Caki2 (cell line): ENCODE measurements at places on chromosomes 2 and 18. TPM values are rescaled to one million over a fixed set of nuclear protein-coding genes. Genes with fewer than 3 reads are reported as not detected.

DNA sequence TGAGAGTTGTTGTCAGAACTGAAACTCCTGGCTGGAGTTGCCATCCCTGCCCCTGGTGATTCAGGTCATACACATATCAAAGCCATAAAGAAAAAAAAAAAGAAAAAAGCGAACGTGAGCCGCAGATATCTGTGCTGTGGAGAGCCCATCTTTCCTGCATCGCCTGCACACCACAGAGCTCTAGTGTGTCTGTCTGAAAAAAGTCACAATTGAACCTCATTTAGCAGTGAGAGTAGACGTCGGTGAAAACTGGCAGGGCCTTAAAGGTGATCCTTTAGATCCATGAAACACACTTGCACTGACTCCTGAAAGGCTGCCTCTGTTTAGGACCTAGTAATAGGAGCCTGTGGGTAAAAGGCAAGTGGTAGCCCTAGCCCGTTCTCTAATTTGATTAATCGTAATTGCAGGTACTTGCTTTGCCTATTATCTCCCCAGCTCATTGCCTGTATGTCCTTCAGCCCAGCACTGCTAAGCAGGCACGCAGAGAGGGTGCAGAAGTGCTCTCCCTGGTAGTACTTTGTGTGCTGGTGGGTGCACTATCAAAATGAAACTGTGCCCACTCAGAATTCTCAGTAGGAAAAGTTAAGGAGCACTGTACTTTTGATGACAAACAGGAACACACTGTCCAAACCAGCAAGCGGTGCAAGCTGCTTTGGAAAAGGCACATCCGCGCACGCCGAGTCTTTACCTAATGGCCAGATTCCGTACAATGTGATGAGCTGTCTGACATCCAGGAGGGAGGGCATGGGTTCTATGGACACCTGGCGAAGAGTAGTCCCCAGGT is 103.5 kb upstream of the ASB18 start:
- no peak for DNase-seq

DNA sequence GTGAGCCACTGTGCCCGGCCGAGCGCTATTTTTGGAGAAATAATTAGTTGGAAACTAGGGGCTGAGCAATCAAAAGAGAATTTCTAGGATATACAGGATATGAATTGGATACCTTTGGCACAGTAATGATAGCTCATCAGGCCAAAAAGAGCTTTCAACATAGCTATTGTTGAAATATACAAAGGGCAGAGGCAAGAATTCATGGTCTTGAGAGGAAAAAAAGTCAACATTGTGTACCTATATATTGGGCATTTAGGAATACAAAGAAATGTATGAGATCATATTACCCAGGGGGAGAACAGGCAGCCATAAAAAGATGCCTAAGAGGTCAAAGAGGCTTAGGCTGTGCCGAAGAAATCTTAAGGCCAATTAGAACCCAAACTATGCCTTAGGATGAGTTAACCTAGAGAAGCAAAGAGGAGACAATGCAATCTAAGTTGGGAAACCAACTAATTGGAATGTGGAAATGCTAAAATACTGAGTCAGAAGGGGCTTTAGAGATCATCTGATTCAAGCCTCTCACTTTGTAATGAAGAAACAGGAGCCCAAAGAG is 99.0 kb downstream of the RBBP8 start:
- DNase-seq: no peak

GRCh38 chr2:60523963-60524362 is 29.5 kb downstream of the BCL11A start:
- no peak for DNase-seq

GRCh38 chr2:132586101-132586511 is 83.9 kb downstream of the LYPD1 start:
- DNase-seq: no peak

DNA sequence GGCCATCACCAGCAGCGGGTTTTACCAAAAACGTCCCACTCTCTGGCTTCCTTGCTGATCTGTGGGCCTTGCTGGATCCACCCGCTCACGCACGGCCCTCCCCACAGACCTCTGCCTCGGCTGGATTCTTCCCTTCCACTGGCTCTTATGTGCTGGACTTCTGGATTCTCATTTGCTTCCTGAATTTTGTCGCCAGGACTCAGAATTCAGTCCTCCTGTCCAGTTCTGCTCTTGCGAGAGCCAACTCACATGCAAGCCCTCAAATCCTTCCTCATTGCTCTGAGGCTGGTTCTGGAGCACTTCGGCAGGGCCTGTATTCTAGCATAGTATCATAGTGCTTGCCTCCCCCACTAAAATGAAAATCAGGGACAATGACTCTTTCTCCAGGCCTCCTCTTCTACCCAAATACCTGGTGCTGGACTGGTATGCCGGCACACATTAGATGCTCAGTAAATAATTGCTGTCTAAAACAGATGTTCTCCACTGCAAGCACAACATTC is 115.5 kb downstream of the ATL2 start:
- no peak for DNase-seq

- peak; percentile 23 for DNase-seq
Observed at GRCh38 chr2:120109186-120110061, 96.5 kb downstream of the EPB41L5 start.

DNA sequence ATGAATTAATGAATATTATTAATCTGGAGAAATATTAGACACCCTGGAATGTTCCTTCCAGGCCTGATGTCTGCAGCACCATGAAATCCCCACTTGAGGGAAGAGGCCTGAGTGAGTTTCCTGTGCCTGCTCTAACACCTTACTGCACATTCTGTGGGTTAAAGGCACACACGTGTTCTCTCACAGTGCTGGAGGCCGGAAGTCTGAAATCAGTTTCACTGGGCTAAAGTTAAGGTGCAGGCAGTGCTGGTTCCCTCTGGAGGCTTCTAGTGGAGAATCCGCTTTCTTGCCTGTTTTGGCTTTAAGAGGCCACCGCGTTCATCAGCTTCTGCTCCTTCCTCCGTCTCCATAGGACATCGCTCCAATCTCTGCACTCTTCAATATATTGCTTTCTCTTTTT is 48.7 kb downstream of the ACKR3 start:
- no peak for DNase-seq

DNA sequence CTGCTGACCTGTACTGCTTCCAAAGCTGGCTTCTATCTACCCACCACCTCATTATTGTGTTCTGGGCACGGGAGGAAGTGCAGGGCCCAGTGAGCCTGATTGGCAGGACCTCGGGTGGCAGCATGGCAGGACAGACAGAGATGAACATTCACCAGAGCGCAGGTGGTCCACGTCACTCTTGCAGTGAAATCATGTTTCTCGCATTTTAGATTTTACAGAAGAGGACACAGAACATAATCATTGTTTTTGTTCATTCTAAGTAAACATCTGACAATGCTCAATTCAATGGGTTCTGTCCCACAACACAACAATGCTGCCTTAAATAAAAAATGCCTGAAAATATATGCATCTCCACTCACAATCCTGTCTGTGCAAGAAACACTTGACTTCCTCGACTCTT is 11.5 kb upstream of the BIN1 start:
- DNase-seq: no peak

- no peak for DNase-seq
Observed at GRCh38 chr2:85580206-85580605, 2.8 kb downstream of the VAMP8 start.

GRCh38 chr2:197838579-197838978 is 34.2 kb downstream of the PLCL1 start:
- DNase-seq: no peak

DNA sequence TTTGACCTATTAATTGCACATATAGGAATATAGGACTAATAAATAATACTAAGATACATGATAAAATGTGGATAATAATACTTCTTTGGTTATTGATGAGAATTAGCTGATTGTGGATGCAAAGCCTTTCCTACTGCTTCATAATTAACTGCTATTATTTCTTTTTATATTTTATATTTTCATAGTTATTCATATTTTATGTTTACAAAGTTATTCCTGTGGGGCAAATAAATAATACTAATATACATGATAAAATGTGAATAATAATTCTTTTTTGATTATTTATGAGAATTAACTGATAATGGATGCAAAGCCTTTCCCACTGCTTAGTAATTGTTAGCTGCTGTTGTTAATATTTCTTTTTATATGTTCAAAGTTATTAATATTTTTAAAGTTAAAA is 146.7 kb downstream of the EHBP1 start:
- no peak for DNase-seq

- no peak for DNase-seq
Observed at GRCh38 chr2:172137943-172138342, 35.2 kb upstream of the DLX2 start.

DNA sequence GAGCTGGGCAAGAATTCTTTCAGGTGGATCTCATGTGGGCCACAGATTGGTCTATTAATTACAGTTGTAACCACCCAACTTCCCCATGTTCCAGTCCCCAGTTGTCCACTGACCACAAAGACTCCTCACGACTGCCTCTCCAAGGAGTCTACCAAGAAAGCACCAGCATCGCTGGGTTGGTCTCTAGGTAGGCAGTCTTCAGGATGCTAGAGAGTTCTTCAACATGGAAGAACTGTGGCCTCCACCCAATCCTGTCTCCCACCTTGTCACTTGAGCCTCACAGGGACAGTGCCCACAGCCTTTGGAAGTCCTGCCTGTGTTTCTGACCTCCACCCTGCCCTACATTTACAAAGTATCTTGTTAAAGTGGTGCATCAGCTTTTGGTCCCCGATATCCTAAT is 184.7 kb upstream of the FN1 start:
- no peak for DNase-seq

DNA sequence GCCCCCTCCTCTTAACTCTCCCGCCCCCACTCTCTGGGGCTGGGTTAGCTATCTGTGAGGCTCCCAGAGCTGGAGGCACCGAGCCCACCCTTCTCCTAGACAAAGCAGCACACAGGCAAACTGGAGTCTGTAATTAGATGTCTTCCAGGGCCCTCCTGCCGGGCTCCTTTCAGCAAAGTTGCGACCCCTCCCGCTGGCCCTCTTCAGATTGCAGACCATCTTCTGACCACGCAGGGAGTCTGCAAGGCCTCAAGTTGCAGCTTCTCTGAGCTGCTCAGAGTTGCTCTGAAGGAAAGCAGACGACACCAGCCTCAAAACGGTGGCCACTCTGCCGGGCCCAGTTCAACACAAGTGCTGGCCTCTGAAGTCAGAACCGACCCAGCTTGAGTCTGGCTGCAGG is 228.4 kb upstream of the COPS8 start:
- DNase-seq: no peak

DNA sequence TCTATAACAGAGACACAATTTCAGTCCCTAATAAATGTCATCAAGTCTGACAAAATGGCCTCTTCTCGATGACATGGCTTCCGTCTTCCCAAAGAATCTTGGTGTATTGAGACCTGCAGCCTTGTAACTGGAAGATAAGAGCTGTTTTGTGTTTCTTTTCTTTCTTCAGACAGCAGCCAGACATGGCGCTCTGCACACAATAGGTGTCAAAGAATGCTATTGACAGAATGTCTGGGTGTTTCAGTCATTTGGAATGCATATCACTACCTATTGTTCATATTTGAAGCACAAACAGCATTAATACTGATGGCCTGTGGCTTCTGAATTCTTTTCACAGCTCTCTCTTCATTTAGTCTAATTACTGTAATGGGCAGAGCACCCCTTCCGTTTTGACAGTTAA is 344.8 kb downstream of the RPRM start:
- DNase-seq: no peak

DNA sequence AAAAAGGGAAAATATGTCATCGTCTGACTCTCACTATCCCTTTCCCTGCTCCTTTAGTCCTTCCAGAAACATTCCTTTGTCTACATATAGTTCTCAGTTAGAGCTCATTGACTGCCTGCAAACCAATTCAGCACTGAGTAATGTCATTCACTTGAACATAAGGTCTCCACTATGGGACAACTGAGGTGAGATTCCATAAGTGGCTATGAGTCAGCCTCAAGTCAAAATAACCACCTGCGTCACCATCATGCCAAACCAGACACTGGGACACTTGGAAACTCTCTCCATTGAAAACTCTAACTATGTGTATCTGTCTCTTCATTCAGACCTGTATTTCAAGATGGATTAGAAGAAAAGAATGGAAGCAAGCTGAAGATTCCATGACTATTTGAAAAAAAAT is 878.0 kb upstream of the PIK3C3 start:
- DNase-seq: no peak

- no peak for DNase-seq
Observed at GRCh38 chr18:24819141-24819890, 358.9 kb downstream of the HRH4 start.

DNA sequence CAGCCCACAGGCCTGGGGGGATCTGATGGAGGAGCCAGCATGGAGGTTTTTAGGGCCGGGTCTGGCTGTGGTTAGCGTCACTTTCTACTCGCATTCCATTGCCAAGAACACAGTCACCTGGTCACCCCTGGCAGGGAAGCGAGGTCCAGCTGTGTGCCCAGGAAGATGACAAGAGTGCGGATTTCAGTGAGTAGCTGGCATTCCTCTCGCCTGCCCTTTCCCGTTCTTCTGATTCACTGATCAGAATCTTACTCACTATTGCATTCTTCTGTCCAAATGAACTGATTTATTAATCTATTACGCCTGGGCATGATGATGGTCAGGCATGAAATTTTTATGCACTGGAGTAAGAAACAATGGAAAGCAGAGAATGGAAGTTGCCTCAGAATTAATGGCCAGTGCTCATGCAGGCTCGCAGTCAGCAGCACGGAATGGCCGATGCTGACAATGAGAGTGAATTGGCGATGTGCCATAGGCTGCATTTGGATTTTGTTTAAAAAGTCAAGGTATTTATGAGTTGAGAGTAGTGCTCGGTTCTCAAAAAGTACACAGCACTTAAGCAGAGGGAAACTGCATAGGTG is 76.4 kb upstream of the MGAT5 start:
- no peak for DNase-seq

DNA sequence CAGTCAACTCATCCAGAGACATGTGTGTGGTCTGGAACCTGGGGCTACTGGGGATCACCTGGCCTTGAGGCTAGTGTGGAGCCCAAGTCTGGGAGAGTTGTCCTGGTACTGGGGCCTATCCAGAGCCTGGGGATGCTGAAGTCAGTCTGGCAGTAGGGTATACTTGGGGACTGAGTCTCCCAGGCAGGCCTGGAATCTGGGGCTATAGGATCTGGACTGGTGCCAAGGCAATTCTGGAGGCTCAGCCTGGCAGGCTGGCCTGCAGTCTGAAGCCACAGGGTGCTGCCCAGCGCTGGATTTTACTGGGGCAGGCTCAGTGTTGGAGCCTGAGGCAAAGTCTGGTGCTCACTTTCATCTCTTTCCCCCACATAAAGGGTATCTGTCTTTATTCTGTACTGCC is 46.5 kb downstream of the AQP4 start:
- DNase-seq: no peak

DNA sequence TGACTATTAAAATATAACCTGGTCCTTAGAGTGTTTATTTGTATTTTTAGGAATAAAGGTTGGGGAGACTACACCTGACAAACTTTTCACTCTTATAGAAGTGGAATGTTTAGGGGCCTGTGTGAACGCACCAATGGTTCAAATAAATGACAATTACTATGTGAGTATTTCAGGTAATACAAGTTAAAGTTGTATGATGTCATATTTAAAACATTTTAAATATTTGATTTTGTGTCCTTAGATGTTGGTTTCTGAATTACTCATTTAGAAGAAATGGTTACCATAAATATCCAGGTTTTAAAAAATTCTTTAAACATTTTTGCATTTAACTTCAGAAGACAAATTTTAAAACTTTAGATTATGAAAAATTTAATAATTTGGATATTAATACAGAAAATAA is 11.8 kb upstream of the ANKRD12 start:
- no peak for DNase-seq

GRCh38 chr2:38876407-38876806 is 631 bp downstream of the MORN2 start:
- DNase-seq: peak; percentile 8

The EVA1A gene
- total RNA-seq: 281 and 383 TPM in 2 replicates

The ALKAL2 gene
- total RNA-seq: 2.0 TPM in 1 of 2 replicates, not detected in the other

The PLA2R1 gene
- total RNA-seq: 0.37 and 1.1 TPM in 2 replicates

The PASK gene
- 6.9 and 12.3 TPM in 2 replicates for total RNA-seq

The TUBA4B gene
- total RNA-seq: 0.10 TPM in 1 of 2 replicates, not detected in the other

The KCNE4 gene
- total RNA-seq: not detected in 2 replicates

The PDCL3 gene
- total RNA-seq: 30.4 and 36.3 TPM in 2 replicates

The HMSD gene
- total RNA-seq: not detected in 2 replicates
